ENCODE measurements at places on chromosomes 7 and 10.

- DNase-seq, result no peak
These were observed 2.1 kb downstream of the NOS3 start for GRCh38 chr7:150992833-150993302.

DNA sequence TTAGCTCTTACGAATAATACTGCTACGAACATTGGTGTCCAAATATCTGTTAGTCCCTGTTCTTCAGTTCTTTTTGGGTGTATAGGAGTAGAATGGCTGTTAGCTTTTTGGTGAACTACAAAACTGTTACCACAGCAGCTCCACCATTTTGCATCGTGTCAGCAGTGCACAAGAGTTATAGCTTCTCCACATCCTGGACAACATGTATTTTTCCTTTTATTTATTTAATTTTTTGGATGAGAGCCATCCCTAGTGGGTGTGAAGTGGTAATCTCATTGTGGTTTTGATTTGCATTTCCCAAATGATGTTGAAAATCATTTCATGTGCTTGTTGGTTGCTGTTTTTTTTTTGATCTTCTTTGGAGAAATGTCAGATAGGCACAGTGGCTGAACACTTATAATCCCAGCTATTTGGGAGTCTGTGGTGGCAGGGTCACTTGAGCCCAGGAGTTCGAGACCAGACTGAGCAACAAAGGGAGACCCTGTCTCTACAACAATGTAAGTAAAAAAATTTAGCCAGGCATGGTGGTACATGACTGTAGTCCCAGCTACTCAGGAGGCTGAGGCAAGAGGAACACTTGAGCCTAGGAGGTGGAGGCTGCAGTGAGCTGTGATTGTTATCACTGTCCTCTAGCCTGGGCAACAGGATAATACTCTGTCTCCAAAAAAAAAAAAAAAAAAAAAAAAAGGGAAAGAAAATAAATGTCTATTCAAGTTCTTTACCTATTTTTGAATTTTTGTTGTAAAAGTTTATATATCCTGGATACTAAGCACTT is 31.7 kb downstream of the TRIM24 start:
- DNase-seq, result no peak

- DNase-seq, result peak; percentile 65
These were observed at the start of gene ZNF37A for GRCh38 chr10:38094158-38094926. Gene ZNF37A, plus strand, starts transcription at chr10:38094337. Its CDS starts 2,281 bp downstream, at chr10:38096618.

- DNase-seq, result no peak
These were observed 71.3 kb downstream of the PIP4K2A start for GRCh38 chr10:22643116-22643515.

DNA sequence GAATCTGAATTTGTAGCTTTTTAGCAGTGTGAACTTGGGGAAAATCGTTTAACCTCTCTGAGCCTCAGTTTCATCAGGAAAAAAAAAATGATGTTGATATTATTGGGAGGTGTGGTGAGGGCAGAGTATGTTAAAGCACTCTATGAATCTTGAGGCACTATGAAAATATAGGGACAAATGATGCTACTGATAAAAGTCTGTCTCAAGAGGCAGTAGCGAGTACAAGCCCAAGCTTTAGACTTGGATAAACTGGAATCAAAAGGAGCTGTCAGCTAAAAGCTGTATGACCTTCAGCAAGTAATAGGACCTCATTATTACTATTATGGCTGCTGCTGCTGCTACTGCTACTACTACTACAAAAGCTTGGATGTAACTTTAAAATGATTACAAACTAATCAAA is 8.4 kb downstream of the ZNF277 start:
- no peak for DNase-seq

DNA sequence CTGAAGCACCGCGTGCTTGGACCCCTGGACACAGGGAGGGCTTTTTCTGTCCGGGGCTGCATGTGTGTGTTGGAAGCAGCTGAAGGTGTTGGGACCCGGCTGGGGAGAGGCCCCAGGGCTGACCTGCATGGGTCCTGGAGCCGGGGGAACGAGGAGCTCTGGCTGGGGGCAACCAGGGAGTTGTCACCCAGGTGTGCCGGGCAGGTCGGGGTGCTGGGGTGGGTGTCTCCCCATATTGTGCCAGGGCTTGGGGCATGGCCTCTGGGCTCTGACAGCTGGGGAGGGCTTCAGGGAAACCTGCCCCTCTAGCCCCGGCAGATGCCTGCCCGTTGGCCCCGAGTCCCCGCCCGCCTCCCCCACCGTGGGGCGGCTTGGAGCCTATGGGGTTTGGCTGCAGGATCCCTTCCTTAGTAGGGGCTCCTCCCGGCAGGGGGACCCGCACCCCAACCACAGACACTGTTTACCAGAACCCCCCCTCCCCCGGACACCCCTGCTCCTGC is 42.3 kb downstream of the UNCX start:
- no peak for DNase-seq

DNA sequence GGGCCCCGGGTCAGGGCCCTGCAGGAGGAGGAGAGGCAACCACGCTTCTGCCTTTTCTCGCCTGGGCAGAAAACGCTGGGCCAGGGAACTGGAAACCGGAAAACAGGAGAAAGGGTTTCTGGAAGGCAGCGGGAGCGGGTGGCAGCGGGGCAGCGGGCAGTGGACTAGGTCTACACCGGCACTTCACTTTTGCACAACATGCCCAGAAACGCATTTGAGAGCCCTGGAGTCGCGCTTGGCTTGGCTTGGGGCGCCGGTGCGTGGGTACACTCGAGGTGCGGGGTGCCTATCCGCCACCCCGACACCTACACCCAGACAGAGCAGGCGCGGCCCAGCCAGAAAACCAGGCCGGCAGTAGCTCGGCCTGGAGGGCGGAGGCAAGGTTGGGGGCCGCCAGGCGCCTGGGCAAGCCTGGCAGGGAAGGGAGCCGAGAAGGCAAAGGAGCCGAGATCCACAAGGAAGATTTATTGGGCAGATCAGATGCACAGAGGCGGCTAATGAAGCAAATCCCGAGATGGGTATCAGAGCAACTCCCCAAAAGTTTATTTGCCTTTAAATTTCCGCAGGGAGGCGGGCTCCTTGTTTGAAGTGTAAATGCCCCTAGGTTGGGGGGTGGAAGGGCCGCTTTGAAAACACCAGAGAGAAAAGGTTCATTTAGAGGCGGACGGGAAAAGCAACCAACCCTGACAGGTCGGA is 3.2 kb upstream of the PAX2 start:
- DNase-seq, result no peak

GRCh38 chr7:104065491-104065890 is 76.0 kb upstream of the RELN start:
- no peak for DNase-seq

GRCh38 chr10:75492173-75492925 is 60.9 kb downstream of the LRMDA start:
- DNase-seq, result no peak

GRCh38 chr7:50268990-50269389 is 35.5 kb upstream of the IKZF1 start:
- no peak for DNase-seq

GRCh38 chr7:29900745-29901144 is 88.9 kb downstream of the SCRN1 start:
- no peak for DNase-seq

DNA sequence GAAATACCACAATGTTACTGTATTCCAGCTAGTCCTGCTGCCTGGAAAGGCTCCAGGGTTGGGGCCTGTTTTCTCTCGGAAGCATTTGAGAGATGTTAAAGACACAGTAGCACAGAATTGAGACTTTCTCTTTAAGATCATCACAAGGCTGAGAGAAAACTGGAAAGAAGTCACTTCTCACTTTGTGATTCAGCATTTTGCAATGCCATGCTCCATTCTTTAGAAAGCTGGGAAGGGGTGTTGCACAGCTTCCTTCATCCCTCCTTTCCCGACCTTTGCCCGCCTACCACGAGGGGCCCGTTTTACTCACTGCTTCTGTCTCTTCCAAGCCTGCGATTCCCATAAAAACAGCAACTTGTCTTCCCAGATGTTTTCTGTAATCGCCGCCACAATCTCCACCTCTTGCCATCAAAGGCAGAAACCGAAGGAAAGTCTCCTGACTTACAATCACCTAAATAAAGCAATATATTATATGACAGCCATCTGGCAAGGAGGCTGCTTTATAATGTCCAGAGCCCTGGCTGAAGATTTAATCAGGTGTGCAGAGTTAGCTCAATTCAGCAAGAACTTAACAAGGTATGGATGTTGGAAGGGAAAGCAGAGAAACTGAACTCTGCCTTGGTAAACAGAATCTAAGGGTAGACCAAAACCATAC is 18.9 kb downstream of the NOD1 start:
- no peak for DNase-seq

- DNase-seq, result no peak
These were observed 174.5 kb downstream of the AHR start for GRCh38 chr7:17472939-17473338.

GRCh38 chr10:25129592-25129991 is 45.2 kb upstream of the GPR158 start:
- no peak for DNase-seq

DNA sequence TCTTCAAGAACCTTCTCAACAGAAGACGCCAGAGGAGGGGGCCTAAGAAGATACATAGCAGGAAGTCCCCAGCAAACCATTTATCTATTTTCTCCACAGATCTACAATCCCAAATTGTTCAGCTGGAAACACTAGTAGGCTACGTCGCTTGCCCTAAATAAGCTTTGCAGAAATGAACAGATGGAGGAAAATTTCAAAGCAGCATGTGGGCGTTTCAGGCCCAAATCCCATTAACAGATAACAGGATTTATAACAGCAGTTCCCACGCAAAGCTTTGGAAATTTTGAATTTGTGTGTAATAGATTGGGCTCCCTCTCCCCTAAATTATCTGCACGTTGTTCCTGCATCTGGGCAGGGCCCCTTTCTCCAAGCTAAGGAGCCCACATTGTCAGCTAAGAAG is 60.6 kb upstream of the FRMD4A start:
- no peak for DNase-seq

- no peak for DNase-seq
These were observed 52.9 kb downstream of the ATOH7 start for GRCh38 chr10:68179016-68179415.

GRCh38 chr10:18233775-18234174 is 93.6 kb downstream of the CACNB2 start:
- DNase-seq, result no peak

GRCh38 chr7:105426606-105427146 is 38.0 kb upstream of the SRPK2 start:
- DNase-seq, result no peak

GRCh38 chr7:18053177-18053928 is 25.7 kb upstream of the PRPS1L1 start:
- DNase-seq, result no peak

DNA sequence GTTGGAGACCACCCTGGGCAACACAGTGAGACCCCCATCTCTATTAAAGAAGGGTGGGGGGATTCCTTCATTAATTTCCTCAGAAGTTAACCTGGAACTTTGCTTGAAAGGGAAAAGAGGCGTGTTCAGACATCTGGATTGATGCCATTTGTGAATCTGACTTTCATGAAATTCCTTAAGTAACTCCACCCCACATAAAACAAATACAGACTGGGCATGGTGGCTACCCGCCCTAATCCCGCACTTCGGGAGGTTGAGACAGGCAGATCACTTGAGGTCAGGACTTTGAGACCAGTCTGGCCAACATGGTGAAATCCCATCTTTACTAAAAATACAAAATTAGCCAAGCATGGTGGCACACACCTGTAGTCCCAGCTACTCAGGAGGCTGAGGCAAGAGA is 75.0 kb downstream of the EEPD1 start:
- no peak for DNase-seq

- no peak for DNase-seq
These were observed 10.7 kb upstream of the NT5C3A start for GRCh38 chr7:33073243-33073642.

- no peak for DNase-seq
These were observed 37.1 kb downstream of the MTURN start for GRCh38 chr7:30171766-30172447.

DNA sequence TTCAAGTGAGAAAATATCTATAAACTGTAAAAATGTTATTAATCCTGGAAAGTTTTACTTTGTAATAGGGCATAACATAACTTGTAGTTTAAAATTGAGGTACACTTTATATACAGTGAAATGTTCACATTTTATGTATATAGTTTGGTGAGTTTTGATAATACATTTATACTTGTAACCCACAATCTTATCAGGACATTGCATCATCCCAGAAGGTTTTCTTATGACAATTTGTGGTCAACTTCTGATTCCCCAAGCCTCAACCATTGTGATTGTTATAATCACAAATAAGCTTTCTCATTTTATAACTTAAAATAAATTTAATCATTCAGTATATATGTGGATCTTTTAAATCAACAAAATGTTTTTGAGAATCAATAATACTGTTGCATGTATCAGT is 151.1 kb downstream of the TFPI2 start:
- DNase-seq, result no peak

- DNase-seq, result no peak
These were observed 68.1 kb upstream of the PODXL start for GRCh38 chr7:131624536-131624935.

DNA sequence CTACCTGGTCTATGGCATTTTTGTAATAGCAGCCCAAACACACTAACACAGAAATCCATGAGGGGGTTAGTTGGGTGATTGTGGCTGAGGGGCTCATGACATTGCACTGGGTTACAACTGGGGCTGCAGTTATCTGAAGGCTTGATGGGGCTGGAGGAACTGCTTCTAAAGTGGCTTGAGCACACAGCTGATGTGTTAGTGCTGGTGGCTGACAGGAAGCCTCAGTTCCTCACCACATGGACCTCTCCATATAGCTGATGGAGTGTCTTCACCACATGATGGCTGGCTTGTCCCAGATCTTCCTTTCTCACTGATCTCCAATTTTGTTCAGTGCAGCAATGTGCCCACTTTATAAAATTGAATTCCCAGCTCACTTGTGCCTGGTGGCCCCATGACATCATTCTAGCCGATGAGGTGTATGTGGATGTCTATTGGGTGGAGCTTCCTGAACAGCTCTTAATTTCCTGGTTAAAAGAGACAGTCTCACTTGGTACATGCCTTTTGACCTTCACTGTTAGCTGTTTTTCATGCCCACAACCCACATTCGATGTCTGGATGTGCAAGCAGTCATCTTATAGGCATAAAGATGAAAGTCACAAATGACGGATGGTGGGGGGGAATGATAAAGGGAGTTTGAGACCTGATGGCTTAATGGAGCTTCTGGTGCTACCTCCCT is 166.9 kb upstream of the BMPER start:
- DNase-seq, result no peak
